Foreskin fibroblast (primary cell): ENCODE measurements at places on chromosomes 6 and 20.

DNA sequence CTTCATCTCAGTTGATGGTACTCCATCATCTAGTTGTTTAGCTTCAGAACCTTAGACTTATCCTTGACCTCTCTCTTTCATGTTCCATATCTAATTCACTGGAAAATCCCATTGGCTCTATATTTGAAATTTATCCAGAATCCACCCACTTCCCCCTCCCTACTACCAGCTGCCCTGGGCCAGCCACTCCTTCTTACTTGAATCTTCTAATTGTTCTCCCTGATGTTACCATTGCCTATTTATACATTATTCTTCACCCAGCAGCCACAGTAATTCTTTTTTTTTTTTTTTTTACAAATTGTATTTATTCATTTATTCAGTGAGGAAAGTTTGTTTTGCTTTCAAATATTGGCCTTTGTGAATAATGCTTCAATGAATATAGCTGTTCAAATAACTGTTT is 8.2 kb downstream of the SEC23B start:
- no peak for DNase-seq

GRCh38 chr6:7110092-7110792 is 2.5 kb downstream of the RREB1 start:
- no peak for DNase-seq

DNA sequence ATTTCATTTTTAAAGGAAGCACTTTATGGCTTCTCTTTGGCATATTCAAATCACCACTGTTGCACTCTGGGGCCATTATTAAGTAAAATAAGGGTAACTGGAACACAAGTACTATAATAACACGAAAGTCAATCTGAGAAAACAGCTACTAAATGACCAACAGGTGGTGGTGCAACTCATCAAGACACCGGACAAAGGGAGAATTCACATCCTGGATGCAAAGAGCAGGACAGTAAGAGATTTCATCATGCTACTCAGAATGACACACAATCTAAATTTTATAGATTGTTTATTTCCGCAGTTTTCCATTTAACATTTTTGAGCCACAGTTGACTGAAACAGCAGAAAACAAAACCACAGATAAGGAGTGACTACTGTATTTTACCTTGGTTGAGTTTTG is 27.6 kb upstream of the LY86 start:
- DNase-seq: no peak

GRCh38 chr6:139376017-139376330 is 1.5 kb upstream of the CITED2 start:
- peak; percentile 72 for DNase-seq

- no peak for DNase-seq
Measured at GRCh38 chr20:10551732-10552724, 116.9 kb downstream of the SLX4IP start.

- no peak for DNase-seq
Measured at GRCh38 chr20:62808211-62808865, 3.7 kb downstream of the OGFR start.

DNA sequence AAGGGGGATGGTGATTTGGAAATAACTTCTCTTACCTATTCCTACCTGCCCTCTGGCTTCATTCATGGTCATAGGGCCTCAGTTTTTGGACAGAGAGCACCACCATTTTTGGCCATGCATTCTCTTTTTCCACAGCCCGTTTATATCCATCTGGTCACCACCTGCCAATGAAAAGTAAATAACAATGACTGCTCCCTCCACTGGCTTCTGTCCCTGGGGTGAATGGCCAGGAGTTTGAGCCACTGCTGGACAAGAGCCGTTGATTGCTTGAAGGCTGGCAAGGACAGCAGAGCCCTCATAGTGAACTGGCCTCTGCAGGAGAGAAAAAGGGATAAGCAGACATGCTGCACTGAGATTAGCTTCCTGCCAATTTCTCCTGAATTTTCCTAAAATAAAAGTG is 261.8 kb downstream of the ADGB start:
- peak; percentile 49 for DNase-seq

- no peak for DNase-seq
Measured at GRCh38 chr20:44756956-44757355, 11.3 kb downstream of the KCNK15 start.

DNA sequence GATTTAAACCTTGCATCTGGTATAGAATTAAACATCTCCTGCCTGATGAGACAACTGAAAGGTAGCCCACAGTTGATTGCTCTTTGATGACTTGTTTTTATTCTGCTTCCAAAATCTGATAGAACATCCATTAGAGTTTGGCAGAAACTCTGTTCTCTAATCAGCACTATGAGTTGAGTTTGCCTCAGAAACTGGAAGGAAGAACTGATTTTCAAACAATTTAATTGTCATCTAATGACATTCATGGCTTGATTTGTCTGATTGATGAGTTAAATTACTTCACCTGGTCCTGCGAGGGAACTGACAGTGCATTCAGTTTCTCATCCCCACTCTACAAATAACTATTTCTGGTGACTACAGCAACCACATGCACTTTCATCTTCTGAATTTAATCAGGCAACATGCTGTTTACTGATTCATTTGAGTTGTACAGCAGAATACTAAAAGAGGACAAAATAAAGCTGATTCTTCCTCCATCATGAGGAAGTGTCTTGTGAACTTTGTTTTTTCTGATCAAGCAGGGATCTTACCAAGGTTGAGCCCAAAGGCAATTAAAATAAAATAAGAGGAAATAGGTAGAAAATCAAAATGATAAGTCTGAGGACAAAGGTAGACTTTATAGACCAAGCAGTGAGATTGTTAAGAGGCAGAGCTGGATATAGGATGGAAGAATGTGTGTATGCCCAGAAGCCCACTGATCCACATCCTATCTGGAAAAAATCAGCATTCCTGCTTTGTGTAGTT is 15.7 kb upstream of the MRAP2 start:
- no peak for DNase-seq

GRCh38 chr20:37913567-37914366 is 10.8 kb downstream of the VSTM2L start:
- no peak for DNase-seq

- DNase-seq: no peak
Measured at GRCh38 chr20:57560554-57561355, at the start of gene PCK1. Gene PCK1, plus strand, starts transcription at chr20:57561110. Its CDS starts 302 bp downstream, at chr20:57561412.

GRCh38 chr6:155152211-155153076 is 111.4 kb upstream of the CLDN20 start:
- DNase-seq: no peak

DNA sequence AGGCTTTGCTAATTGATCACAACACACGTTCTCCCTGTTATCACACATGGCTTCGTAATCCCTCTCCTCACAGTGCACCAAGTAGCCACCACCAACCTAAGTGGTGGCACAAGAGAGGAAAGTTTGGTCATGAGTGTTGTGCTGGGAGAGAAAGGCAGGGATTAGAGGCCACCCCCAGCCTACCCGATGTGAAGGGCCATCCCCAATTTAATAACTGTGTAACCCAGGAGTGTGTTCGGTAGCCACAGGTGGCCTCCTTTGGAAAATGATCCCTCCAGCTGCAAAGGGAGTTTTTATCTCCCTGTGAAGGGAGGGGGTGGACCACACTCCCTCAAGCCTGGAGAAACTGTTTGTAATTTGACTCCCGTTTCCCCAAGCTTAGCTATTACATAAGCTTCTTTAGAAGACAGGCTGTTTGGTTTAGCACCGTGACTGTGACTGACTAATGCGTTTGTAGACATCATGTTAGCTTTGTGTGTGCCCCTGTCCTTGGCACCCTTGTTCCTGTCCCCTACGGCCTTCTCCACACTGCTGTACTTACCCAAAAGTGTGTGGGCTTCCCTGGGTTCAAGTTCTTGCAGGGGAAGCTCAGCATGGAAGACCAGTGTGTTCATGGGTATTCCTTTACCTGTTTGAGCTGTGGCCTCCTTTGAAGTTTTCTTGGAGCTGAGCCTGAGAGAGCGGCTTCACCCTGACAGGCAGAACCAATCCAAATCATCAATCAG is 20.6 kb downstream of the PPP1R16B start:
- peak; percentile 14 for DNase-seq

GRCh38 chr20:19789446-19789845 is 31.4 kb downstream of the RIN2 start:
- DNase-seq: no peak

GRCh38 chr20:23019403-23019802 is 15.7 kb upstream of the SSTR4 start:
- DNase-seq: no peak

DNA sequence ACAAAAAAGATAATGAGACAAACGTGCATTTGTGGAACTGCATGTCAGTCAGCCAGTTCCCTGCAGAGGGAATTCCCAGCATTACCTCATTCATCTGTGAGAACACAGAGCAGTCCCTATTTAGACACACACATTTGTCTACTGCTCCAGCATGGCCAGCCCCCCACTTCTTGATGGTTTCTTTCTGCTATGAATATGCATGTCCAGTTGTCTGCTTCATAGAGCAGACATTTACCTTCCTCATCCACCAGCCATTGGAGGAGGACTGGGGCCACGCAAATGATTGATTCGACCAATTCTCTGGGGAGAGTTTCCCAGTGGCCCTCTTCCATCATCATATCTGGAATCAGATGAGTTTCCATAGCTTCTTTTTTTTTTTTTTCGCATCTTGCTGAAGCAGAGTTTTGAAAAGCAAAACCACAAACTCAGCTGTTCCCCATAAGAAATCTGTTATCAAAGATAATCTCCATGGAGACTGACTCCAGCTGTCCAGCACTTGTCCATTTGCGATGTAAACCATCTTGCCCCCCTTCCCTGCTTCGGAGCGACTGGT is 11.8 kb downstream of the ENPP1 start:
- peak; percentile 48 for DNase-seq

- no peak for DNase-seq
Measured at GRCh38 chr6:83047065-83047754, 18.4 kb downstream of the UBE3D start.

- DNase-seq: no peak
Measured at GRCh38 chr20:15700147-15700765, 873.0 kb downstream of the KIF16B start.

DNA sequence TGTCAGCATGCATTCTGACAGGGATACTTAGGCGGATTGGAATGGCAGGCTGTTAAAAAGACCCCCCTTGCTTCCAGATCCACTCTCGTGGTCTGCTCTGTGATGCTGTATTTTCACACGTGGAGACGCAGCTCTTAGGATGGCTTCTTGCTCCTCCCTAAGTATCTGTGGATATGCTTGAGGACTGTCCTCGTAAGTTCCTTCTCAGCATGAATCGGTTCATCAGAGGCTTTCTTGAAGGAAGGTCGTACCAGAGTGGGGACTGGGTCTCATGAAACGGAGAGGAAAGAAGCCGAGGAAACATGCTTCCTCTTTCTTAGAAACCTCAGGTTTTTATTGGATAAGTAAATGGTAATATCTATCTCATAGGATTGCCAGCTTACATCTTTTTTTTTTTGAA is 220.4 kb downstream of the FARS2 start:
- no peak for DNase-seq

DNA sequence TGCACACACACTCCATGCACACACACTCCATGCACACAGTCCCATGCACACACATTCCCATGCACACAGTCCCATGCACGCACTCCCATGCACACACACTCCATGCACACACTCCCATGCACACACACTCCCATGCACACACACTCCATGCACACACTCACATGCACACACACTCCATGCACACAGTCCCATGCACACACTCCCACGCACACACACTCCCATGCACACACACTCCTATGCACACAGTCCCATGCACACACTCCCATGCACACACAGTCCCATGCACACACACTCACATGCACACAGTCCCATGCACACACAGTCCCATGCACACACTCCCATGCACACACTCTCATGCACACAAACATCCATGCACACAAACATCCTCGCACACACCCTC is 168.4 kb downstream of the TTLL2 start:
- no peak for DNase-seq

GRCh38 chr20:19079536-19080299 is 132.7 kb upstream of the SLC24A3 start:
- DNase-seq: no peak

DNA sequence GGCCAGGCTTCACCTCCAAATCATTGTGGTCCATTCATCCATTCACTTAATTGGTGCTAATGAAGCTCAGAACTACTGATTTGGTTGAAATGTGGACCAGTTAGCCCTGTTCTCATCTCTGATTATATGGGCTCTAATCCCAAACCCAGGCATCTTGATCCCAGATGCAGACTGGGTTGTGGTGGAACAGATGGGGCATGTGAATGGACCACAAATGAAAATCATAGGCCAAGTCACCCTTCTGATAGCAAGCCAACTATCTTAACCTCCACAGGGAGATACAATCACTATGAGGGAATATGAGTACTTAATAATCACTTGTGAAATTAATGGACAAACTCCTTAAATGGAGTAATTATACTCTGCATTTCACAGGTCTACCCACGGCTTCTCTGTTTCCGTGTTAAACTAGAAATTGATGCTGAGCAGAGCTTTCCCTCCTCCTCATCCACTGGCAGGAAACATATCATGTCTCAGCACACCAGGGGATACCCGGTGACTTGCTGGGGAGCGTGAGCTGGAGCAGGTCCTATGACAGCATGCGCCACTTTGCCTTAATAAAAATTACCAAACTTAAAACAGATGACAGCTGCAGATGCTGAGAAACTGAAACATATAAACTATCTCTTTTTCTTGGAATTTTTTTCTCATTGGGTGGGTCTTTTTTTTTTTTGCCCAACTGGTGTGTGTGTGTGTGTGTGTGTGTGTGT is 108.8 kb upstream of the HEY2 start:
- DNase-seq: no peak

- DNase-seq: no peak
Measured at GRCh38 chr20:3900187-3900604, 11.0 kb downstream of the PANK2 start.

GRCh38 chr20:3727401-3728021 is 5.0 kb upstream of the HSPA12B start:
- peak; percentile 56 for DNase-seq

DNA sequence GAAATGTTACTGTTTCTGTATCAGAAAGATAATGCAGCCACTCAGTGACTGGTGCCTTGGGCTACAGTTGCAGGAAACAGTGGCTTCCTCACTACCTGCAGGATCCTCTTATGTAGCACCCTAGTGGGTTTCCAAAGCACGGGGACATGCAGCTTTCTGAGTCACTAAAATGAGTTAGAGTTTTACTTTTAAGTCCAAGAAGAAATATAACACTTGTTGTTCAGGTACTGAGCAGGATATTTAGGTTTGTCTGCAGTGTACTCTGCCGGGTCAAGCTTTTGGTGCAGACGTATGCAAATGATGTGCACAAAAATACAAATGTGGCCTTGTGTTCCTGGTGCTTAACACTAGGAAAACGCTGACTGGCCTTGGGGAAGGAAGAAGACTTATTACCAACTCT is 22.0 kb downstream of the ACSS1 start:
- no peak for DNase-seq

- no peak for DNase-seq
Measured at GRCh38 chr6:16028966-16029365, 99.9 kb upstream of the MYLIP start.

DNA sequence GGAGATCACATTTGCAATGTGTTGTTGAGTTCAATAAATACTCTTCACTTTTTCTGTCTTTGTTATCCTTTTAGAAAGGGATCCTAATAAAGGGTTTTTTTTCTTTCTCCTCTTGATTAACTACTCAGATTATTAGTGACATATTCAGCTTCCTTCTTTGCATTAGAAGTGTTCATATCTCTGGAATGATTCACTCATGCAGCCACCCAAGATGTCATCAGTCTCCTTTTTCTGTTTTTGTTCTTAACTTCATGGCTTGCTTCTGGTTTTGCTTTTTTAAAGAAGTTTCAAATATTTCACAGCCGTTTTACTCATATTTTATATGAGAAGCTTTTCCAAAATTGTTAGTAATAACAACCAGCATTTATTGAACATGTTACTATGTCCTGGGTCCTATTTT is 187.6 kb downstream of the TMEM242 start:
- no peak for DNase-seq

GRCh38 chr20:54630582-54630981 is 155.2 kb downstream of the DOK5 start:
- no peak for DNase-seq
